Breast epithelium (tissue), 4 donors: ENCODE measurements at places on chromosomes 16 and 17.

- no peak overlapping the region for H3K4me3 ChIP-seq
- H3K27me3 ChIP-seq = no peaks in the 10 kb centered on the region
- H3K27ac ChIP-seq = no peak overlapping the region
- H3K4me1 ChIP-seq = no peaks in the 10 kb centered on the region
- no peak for DNase-seq
Observed at GRCh38 chr16:12611006-12611477, 192.6 kb downstream of the CPPED1 start.

- no peaks in the 10 kb centered on the region for H3K36me3 ChIP-seq
- no peaks in the 10 kb centered on the region for H3K27me3 ChIP-seq
- DNase-seq = no peak
- no peak overlapping the region for H3K27ac ChIP-seq
- H3K4me3 ChIP-seq = no peak overlapping the region
Observed at GRCh38 chr16:1580956-1581355, 30.9 kb downstream of the IFT140 start.

DNA sequence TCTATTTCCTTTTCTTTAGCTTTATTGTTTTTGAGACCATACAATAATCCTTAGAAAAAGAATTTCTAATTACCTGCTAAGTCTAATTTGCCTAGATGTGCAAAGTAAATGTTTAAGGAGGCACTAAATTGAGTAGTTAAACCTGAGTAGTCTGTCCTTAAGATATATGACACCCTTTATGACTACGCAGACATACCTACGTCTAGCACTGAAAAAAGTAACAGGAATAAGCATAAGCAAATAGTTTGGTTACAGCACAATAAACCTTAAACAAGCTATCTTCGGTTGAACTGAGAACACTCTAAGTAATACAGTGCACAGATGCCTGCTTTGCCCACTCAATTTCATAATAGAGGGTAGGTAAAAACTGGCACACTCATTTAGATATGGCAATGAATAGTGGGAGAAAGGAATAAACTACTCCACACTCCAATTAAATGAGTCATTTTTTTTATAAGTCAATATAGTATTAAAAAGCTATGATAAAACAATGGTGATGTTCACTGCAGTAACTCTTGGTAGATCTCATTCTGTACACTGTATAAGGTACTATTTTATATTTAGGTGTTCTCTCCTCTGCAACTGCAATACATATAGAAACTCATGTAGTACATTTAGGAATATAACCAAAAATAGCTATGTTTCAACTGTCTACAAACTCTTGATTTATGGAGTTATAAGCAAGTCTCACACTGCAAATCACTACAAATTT lies 19.7 kb upstream of the INTS2 start:
- no peaks in the 10 kb centered on the region for H3K4me1 ChIP-seq
- DNase-seq = no peak
- H3K27me3 ChIP-seq = no peaks in the 10 kb centered on the region
- H3K27ac ChIP-seq = no peak overlapping the region
- no peak overlapping the region for H3K4me3 ChIP-seq
- peaks cover 9% of the 10 kb centered on the region for H3K36me3 ChIP-seq

- H3K27me3 ChIP-seq = no peaks in the 10 kb centered on the region
- H3K27ac ChIP-seq = no peak overlapping the region
- no peaks in the 10 kb centered on the region for H3K36me3 ChIP-seq
- H3K4me3 ChIP-seq = no peak overlapping the region
- no peak for DNase-seq
- no peaks in the 10 kb centered on the region for H3K4me1 ChIP-seq
Observed at GRCh38 chr16:77307426-77308162, 108.4 kb downstream of the SYCE1L start.

- no peak for DNase-seq
- H3K27ac ChIP-seq = peak overlapping the region; percentile 93
- peak overlapping the region; percentile 25 for H3K4me3 ChIP-seq
- H3K27me3 ChIP-seq = no peaks in the 10 kb centered on the region
- peaks cover 18% of the 10 kb centered on the region for H3K4me1 ChIP-seq
Observed at GRCh38 chr17:58527949-58528348, 13.5 kb upstream of the MTMR4 start.

GRCh38 chr17:13600475-13601321 lies 1.0 kb downstream of the HS3ST3A1 start:
- H3K36me3 ChIP-seq = no peaks in the 10 kb centered on the region
- peak overlapping the region; percentile 35 for H3K4me3 ChIP-seq
- peaks cover 4% of the 10 kb centered on the region for H3K4me1 ChIP-seq
- H3K27ac ChIP-seq = no peak overlapping the region

GRCh38 chr16:23948949-23949411 lies 113.2 kb downstream of the PRKCB start:
- no peaks in the 10 kb centered on the region for H3K27me3 ChIP-seq
- H3K36me3 ChIP-seq = no peaks in the 10 kb centered on the region
- no peaks in the 10 kb centered on the region for H3K4me1 ChIP-seq
- no peak for DNase-seq

- H3K4me1 ChIP-seq = no peaks in the 10 kb centered on the region
- no peak overlapping the region for H3K4me3 ChIP-seq
- no peak for DNase-seq
Observed at GRCh38 chr17:74569020-74570003, 2.0 kb upstream of the CD300H start.

GRCh38 chr16:69706256-69706974 lies 19.9 kb downstream of the NQO1 start:
- peak overlapping the region; percentile 51 for H3K27ac ChIP-seq
- H3K27me3 ChIP-seq = no peaks in the 10 kb centered on the region
- no peaks in the 10 kb centered on the region for H3K4me1 ChIP-seq
- no peak overlapping the region for H3K4me3 ChIP-seq

DNA sequence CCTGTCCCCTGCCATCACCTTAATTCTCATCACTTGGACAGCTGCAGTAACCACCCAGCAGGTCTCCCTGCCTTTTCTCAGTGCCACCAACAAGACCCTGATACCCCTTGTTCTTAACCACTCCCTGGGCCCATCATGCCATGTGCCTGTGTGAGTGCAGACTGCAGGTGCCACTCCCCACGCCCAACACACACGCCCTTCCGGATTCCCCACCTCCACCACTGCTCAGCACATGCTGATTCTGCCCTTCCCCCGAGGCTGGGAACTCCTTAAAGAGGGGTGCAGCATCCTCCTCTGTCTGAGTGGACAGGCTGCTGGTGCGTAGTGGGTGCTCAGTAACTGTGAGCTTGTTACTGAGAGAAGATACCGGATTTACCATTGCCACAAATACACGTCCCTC lies 52.4 kb downstream of the PLD6 start:
- no peak overlapping the region for H3K4me3 ChIP-seq
- H3K36me3 ChIP-seq = no peaks in the 10 kb centered on the region
- no peaks in the 10 kb centered on the region for H3K27me3 ChIP-seq
- DNase-seq = no peak

- H3K36me3 ChIP-seq = no peaks in the 10 kb centered on the region
- H3K27me3 ChIP-seq = no peaks in the 10 kb centered on the region
- H3K4me3 ChIP-seq = no peak overlapping the region
- no peaks in the 10 kb centered on the region for H3K4me1 ChIP-seq
Observed at GRCh38 chr16:68993456-68993855, 112.0 kb upstream of the HAS3 start.

GRCh38 chr17:50944054-50944901 lies 78.1 kb upstream of the TOB1 start:
- peak; percentile 77 for DNase-seq
- peak overlapping the region; percentile 89 for H3K27ac ChIP-seq
- H3K4me1 ChIP-seq = peaks cover 16% of the 10 kb centered on the region
- no peaks in the 10 kb centered on the region for H3K27me3 ChIP-seq
- peak overlapping the region; percentile 54 for H3K4me3 ChIP-seq

- H3K4me1 ChIP-seq = no peaks in the 10 kb centered on the region
- no peaks in the 10 kb centered on the region for H3K27me3 ChIP-seq
- no peaks in the 10 kb centered on the region for H3K36me3 ChIP-seq
- H3K27ac ChIP-seq = no peak overlapping the region
Observed at GRCh38 chr17:6045621-6046357, 24.4 kb upstream of the WSCD1 start.

- no peak for DNase-seq
- H3K36me3 ChIP-seq = no peaks in the 10 kb centered on the region
- H3K27ac ChIP-seq = no peak overlapping the region
- no peak overlapping the region for H3K4me3 ChIP-seq
Observed at GRCh38 chr17:44768505-44769142, 9.8 kb downstream of the ADAM11 start.

GRCh38 chr16:89413811-89414585 lies 76.4 kb downstream of the ANKRD11 start:
- no peaks in the 10 kb centered on the region for H3K36me3 ChIP-seq
- DNase-seq = no peak
- no peak overlapping the region for H3K4me3 ChIP-seq
- H3K27me3 ChIP-seq = no peaks in the 10 kb centered on the region
- no peaks in the 10 kb centered on the region for H3K4me1 ChIP-seq
